ENCODE measurements at places on chromosomes 12 and 14.

DNA sequence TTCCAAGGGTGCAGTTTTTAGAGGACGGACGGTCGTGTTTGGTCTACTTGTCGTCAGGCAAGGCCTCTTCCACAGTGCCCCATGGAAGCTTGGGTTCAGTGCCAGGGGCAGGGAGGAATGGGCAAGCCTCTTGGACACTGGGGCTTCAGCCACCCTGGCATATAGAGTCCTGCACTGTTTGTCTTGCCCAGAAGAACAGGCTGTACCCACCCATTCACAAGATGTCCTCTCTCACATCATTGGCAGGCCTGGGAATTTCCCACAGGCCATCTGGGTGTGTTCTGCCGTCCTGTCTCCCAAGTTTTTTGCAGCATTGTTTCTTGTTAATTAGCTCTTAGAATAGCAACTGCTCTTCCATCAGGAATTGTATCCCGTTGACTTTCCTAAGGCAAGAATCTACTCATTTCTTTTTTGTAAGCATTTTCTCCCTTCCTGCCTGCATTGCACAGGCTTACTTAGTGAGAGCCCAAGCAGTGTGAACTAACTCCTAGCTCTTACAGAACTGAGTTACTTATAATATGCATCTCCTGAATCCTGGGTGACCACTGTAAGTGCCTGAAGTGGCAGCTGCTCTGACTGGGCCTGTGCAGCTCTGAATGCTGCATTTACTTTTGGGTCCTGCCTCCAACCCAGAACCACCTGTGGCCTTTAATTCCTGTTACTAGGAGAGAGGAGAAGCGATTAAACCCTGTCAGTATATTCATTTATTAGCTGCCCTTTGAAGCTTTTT lies 149.4 kb upstream of the HIF1A start:
- DNase-seq = no peak

GRCh38 chr12:95718006-95718431 lies 72.5 kb downstream of the NTN4 start:
- no peak for DNase-seq

- DNase-seq = no peak
These were observed 7.7 kb upstream of the SERPINA6 start for GRCh38 chr14:94330857-94331256.

DNA sequence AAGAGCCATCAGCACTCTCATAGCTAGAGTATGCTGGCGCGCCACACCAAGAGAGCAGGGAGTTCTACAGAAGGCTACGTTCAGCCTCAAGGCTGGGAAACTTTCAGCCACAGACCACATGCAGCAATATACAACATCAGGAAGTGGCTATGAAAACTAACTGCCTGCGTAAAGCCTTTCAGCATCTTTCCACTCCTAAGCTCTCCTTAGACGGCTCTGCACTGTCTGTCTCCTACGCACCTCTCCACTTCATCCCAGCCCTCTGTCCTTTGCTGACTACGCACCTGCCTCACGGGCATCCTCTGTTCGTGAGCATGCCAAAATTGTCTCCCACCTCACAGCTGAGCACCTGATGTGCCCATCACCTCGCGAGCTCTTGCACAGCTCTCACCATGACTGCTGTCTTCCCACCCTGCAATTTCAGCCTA lies 9.7 kb downstream of the MPHOSPH9 start:
- no peak for DNase-seq

DNA sequence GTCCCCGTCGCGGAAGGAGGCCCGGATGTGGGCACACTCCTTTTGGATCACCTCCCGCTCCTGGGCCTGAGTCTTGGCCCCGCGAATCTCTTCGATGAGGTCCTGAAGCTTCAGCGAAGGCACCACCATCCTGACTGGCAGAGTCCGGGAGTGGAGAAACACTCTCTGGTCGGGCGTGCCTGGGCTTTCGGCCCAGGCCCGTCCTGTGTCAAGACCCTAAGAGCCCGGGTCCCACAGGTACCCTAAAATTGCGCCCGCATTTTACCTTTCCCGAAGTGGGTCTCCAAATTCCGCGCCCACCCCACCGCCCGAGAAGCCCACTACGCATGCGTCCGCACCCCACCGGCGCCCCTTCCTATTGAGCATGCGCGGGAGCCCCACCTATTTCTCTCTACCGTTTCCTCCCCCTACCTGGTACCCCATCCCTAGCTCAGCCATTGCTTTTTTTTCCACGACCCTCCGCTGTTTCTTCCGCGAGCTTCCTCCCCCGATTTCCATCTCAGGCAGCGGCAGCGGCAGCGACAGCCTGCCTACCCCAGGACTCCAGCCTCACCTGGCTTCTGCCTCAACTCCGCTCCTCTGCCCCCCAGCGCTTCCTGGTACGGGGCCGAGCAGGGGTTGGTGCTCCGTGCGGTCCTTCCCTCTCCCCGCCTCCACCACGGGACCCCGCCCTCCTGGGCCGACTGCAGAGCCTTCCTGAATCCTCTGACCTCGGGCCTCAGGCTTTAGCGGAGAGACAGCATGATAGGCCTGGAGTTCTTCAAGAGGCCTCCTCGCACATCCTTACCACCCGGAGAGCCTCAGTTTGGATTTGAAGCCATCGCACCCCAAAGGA lies at the start of gene AP1G2:
Gene AP1G2 (minus strand): TSS at position 606 of the 835 bp plus-strand sequence. CDS start 477 bp downstream, at position 129.
- DNase-seq = peak; percentile 80

DNA sequence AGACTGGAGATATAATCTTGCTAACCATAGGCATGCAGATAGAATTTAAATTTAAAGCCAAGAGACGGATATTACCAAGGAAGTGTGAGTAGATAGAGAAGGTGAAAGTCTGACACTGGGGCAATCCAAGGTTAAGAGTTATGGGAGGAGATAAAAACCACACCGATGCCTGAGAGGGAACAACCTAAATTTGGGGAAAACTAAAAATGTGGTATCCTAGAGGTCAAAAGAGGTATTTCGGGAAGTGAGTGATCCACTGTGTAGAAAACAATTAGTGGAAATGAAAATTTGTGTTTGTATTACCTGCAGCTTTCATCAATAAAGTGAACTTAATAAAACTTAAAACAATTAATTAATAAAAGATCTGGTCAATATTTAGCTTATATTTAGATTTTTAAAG lies 269.0 kb upstream of the RPL10L start:
- DNase-seq = no peak

DNA sequence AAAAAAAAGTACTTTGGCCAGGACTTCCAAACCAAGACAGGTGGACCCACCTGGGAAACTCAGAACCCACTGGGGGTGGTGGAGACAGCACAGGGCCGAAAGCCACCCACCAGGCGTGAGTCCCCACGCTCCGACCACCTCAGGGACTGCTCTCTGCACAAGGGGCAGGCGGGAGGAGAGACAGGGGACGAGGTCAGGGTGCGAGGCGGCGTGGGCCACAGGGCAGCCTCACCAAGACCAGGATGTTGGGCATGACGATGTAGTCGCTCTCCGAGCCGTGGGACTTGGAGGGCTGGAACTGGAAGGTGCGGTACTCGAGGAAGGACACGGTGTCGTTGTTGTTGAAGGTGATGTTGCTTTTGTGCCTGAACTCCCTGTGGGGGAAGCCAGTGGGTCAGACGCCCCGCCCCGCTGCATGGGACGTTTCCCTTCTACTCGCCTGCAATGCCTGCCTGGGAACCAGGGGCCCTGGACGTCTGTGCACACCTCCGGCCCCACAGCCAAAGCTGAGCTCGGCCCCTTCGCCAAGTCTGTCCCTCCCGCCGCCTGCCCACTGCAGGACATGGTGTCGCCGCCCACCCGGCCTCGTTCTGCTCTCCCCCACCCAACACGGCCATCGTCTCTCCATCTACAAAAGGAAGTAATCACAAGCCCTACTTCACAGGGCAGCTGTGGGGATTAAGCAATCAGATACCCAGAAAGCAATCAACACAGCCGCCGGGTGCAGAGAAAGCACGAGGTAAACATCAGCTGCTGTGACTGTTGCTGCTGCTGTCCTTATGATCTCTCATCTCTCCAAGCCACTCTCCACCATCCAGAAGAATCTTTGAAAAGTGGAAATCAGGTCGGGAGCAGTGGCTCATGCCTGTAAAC lies 48.7 kb downstream of the SCARB1 start:
- DNase-seq = peak; percentile 23

DNA sequence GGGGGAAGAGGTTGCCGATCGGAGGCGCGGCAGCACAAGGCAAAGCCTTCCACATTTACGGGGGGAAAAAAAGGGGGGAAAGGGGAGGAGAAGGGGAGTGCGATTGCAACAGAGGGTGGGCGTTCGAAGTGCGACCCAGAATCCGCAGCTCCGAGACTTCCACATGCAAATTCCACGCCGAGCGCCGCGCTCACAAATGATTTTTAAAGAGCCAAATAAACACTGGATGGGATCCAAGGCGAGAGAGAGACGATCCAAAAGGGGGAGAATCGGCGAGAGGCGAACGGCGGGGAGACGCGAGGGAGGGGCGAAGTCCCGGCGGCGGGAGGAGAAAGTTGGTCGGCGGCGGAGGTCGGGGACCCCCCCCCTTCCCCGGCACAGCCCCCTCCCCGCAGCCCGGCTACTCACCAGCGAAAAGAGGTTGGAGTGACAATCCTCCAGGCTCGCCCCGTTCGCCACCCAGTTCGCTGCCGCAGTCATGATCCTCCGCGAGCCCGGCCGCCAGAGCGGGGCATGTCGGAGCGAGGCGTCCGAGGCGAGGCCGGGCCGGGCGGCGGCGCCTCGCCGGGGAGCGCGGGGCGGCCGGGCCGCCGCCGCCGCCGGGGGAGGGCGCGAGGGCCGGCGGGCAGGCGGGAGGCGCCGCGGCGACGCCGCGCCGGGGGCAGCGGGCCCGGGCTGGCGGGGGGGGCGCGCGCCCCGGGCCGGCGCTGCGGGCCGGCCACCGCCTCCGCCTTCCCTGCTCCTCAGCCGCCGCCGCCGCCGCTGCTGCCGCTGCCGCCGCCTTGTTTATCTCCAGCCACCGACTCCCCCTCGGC lies 634 bp downstream of the MED13L start:
- peak; percentile 72 for DNase-seq

- DNase-seq = peak; percentile 8
These were observed 18.1 kb downstream of the EGLN3 start for GRCh38 chr14:33932576-33933345.

DNA sequence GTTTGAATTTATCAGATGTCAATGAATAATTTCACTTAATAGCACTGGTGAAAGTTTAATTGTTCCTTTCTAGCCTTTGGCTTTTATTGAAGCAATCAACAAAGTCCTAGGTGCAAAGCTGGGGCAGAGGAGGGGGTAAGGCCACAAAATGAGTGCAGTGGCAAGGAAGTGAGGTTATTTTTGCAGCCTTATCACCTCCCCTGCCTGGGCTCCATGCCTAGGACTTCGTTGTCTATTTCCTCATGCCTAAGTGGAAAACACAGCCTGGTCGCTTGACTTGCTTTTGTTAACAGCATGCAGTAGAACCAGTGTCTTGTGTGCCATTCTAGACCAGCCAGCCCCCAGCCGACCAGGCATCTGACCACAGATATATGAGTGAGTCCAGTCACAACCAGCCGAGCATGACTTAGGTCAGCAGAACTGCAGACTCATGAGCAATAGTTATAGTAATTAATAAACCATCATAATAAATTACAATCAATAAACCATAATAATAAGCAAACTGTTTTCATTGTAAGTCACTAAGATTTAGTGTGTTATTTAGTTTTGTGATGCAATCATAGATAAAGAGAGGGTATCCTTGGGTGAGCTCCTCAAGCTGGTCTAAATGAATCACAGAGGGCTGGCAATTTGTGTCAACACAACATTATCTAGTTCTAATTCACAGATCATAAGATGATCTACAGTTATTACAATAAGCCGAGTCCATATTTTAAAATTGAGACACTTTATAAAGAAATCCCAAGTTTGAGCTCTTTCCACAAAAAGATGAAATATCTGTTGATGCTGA lies 156.8 kb downstream of the GLT1D1 start:
- no peak for DNase-seq

DNA sequence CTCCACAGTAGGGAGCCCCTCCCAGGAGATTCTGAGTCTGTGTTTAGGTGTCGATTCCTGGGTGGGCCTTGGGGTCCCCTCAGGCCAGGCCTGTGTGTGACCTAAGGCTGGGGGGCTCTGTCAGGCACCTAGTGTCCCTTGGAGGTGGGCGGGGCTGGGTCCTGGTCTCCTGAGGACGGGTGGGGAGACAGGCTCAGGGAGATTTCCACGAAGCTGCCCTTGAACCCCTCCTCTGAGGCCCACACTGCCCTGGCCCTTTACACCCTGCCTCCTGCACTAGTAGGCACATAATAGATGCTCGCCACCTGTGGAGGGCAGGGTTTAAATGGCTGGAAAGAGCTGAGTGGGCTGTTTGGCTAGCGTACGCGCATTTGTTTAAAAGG lies 32.9 kb downstream of the MEG3 start:
- no peak for DNase-seq

- DNase-seq = no peak
These were observed 260.8 kb upstream of the TBX3 start for GRCh38 chr12:114944736-114945135.

- peak; percentile 70 for DNase-seq
These were observed 17.0 kb downstream of the ZDHHC22 start for GRCh38 chr14:77124345-77125280.

- no peak for DNase-seq
These were observed 394.2 kb downstream of the DPF3 start for GRCh38 chr14:72499746-72500145.

- DNase-seq = no peak
These were observed 37.2 kb downstream of the NT5DC3 start for GRCh38 chr12:103803847-103804246.

DNA sequence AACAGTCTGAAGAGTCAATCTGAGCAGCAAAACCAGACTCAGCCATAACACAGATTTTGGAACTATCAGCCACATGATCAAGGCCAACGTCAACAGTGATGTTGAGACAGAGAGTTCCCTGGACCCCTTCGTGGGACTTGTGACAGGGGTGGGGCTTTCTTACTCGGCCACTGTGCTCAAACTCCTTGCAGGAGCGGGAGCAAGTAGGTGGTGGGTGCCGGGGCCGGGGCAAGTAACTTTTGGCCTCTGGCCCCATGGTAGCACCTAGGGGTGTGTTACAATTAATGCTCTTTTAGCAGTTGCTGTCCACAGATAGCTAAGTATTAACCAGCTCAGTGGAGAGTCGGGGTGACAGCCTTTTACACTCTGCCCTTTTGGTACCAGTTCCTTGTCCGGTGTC lies 384.4 kb downstream of the NUAK1 start:
- DNase-seq = no peak

DNA sequence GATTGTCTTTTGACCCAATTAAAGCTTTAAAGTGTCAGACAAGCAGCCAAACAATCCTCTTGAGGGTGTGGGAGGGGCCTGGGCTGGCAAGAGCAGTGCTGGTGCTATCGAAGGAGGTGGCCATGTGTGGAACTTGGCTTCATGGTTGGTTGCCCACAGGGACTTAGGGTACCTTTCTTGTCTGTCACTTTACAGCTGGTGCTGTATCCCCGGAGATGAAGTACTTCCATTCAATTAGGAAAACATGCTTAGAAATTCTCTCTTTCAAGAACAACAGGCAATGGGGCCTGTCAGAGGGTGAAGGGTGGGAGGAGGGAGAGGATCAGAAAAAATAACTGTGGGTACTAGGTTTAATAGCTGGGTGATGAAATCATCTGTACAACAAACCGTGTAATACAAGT lies 86.5 kb downstream of the DAAM1 start:
- no peak for DNase-seq

- DNase-seq = no peak
These were observed 11.0 kb downstream of the RACGAP1 start for GRCh38 chr12:50014342-50014741.

All from NCI-H2081 (cell line).